Naive thymus-derived CD4-positive, alpha-beta T cell (primary cell): ENCODE measurements at places on chromosomes 5 and 9.

DNA sequence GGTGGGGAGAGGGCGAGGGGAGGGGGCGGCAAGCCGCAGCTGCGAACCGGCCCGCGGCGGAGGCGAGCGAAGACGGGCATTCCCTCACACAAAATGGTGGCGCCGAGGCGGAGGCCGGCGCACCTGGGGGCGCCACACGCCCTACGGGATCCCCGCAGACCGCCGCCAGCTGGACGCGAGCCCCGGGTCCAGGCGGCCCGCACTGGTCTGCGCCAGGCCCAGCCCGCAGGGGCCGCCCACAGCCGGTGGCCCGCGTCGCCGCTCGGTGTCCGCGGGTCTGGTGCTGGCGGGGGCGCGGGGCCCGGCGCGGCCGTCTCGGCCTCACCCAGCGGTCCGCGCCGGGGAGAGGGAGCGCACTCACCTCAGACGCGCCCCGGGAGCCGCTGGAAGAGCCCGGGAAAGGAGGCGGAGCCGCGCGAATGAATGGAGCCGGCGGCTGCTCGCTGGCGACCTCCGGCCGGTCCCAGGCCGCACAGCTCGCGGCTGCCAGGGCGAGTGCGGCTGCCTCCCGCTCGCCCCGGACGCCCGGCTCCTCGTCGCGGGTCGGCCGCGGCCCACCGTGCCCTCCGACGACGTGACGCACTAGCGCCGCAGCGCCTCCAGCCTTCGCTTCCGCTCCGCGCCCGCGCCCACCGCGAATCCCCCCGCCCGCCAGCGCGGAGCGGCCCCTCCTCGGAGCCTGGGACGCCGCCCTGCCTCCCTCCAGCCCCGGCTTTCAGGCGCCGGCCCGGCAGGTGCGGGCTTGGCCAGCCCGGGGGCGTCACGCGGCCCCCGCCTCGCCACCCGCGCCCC lies at the start of gene FAM169A:
Gene FAM169A, minus strand, starts transcription at position 584 of the 792 bp plus-strand sequence. CDS start 24,711 bp downstream, outside the sequence.
- peak; percentile 69 for DNase-seq

- DNase-seq: no peak
Measured at GRCh38 chr5:147179562-147180147, 55.2 kb upstream of the STK32A start.

- DNase-seq: no peak
Measured at GRCh38 chr5:154370119-154370518, 75.7 kb upstream of the SAP30L start.

GRCh38 chr9:93642961-93643360 lies 66.6 kb downstream of the PHF2 start:
- no peak for DNase-seq

DNA sequence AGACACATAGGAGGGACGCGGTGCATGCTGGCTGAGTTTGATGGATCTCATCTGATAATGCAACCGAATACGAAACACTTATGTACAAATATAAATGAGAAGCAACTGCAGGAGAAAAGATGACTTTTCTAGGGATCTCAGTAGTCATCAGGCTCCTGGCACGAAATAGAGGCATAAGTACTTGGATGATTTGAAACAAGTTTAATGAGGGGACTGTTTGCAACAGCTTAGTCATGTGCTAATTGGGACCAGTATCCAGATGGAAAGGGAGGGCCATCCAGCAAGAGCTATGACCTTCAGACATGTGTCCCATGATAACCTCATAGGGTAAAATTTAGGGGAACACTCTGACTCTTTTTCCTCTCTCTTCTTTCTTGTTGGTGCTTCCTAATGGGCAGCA lies 123.0 kb downstream of the EGFLAM start:
- DNase-seq: no peak

DNA sequence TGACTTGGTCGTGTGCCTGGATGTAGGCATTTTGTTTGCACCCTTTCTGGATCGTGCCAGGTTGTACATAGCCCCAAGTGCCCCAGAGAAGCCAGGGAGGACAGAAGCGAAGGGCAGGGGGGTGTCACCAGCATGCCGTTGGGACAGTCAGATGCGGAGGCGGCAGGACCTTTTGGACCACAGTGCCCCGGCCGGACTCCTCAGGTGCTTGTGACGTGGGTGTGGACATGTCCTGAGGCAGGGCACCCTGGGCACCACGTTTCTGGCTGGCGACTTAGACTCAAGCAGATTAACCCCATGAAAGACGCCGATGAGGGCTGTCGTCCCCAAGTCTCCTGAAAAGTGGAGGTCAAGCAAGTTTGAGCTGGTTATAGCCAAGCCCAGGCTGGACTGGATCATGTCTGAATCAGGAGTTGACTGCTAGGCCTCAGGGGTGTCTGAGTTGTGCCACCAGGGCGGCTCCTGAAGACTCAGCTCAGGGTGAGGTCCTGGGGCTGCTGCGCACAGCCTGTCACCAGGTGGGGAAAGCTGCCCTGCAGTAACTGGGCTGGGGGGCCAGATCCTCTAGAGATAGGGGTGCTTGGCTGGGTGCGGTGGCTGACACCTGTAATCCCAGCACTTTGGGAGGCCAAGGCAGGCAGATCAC lies 42.0 kb downstream of the HABP4 start:
- DNase-seq: no peak

DNA sequence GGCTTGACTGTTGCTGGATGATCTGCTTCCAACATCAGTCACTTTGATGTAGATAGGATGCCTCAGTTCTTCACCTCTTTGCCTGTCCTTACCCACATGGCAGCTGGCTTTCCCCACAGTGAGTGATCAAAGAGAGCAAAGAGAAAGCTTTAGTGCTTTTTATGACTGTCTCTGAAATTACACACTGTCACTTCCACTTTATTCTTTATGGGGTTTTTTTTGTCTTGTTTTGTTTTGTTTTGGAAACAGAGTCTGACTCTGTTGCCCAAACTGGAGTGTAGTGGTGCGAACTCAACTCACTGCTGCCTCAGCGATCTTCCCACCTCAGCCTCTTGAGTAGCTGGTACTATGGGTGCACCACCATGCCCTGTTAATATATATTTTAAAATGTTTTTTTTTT lies 32.4 kb upstream of the C5orf24 start:
- no peak for DNase-seq

GRCh38 chr5:133458435-133458834 lies 153.9 kb downstream of the FSTL4 start:
- DNase-seq: no peak

GRCh38 chr5:179114756-179115155 lies 54.6 kb downstream of the ZNF354C start:
- no peak for DNase-seq

DNA sequence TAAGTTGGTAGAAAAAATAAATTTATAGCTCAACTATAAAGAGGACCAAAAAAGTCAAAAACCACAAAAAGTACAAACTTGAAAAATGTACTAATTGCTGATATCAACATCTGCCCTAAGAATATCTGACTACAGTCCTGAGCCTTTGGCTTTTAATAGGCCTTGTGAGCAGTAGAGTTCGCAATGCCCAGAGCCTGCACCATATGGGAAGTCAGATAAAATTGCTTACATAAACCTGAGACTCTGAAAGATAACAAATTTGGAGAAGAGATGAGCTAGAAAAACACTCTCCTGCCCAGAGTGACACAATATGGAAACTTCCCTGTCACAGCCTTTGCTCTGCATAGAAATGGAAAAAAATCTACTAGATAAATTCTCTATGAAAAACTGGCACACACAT lies 368.0 kb upstream of the GRIN3A start:
- DNase-seq: no peak

DNA sequence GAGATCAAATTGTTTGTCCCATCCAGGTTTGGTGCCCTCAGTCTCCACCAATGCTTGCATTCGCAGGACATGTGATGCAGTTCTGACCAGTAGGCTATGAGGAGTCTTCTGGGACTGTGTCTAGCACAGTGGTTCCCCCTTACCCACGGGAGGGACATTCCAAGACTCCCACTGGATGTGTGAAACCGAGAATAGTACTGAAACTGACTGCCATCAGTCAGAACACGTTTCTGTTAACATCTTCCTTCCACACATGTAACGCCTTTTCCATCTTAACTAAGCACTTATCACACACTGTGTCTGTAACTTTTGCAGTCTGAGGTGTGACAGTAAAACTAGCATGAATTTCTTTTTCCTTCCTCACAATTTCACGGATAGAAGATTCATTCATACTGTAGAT lies 74.7 kb downstream of the PTTG1 start:
- DNase-seq: no peak

GRCh38 chr5:137901011-137901817 lies 12.0 kb downstream of the PKD2L2 start:
- no peak for DNase-seq

DNA sequence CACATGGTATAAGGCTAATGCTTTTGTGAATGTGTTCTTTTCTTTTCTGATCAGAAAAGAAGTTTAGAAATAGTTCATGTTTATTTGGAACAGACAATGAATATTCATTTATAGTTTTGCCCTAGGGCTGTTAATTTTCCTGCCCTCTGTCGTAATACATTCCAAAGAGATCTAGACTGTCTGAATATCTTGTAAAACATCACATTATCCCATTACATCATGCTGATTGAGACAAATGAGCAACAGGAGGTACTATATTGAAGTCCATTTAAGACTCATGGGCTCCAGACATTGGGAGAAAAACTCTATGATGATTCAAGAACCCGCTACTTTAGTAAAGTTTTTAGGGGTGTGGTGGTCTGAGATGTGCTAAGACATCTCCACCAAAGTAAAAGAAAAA lies 121.2 kb upstream of the MAP1B start:
- DNase-seq: no peak

GRCh38 chr5:5688194-5688924 lies 265.9 kb downstream of the ICE1 start:
- DNase-seq: no peak

DNA sequence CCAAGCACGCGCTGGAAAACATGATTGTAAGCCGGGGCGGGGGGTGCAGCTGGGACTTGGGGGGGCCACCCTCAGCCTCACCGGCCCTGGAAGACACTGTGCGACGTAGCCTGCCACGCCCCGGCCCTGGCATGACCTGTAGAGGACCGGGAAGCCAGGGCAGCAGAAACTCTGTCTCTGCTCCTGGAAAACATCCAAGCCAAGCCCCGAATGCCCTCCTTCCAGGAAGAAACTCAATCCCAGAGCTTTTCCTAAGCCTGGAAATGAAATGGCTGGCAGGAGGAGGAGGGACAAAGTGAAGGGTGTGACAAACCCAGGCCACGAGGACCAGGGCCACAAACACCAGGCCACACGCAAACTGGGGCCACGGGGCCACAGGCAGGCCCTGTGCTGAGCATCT lies 55.4 kb downstream of the KCNT1 start:
- DNase-seq: no peak

GRCh38 chr5:143052967-143053682 lies 282.9 kb downstream of the ARHGAP26 start:
- DNase-seq: no peak

GRCh38 chr5:81450940-81451339 lies 57.0 kb upstream of the ACOT12 start:
- no peak for DNase-seq

DNA sequence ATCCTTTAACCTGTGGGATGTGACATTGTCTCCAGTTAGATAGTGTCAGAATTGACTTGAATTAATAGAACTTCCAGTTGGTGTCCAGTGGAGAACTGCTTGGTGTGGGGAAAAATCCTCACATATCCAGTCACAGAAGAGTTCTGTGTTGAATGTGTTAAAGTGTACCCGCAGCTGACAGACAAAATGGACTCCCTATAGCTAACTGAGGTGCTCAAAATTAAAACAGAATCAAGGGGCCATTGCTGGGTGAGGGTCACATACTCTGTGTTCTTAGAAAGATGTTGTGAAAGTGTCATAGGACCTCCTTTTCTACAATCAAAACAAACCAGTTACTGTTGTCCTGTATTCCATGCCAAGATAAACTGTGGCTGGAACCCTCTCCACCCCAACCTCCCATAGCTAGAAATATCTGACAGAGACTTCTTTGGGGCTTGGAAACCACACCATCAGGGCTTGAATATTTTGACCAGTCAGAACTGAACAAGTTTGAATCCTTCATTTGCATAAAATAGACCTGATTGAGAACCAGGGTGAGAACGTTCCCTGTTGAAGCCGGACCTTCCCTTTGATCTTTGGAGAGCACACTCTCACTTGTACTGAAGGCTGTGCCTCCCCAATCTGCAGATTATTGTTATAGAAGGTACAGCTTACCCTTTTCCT lies 164.0 kb upstream of the ZNF608 start:
- DNase-seq: no peak

- DNase-seq: no peak
Measured at GRCh38 chr9:2634153-2634552, 12.6 kb downstream of the VLDLR start.

DNA sequence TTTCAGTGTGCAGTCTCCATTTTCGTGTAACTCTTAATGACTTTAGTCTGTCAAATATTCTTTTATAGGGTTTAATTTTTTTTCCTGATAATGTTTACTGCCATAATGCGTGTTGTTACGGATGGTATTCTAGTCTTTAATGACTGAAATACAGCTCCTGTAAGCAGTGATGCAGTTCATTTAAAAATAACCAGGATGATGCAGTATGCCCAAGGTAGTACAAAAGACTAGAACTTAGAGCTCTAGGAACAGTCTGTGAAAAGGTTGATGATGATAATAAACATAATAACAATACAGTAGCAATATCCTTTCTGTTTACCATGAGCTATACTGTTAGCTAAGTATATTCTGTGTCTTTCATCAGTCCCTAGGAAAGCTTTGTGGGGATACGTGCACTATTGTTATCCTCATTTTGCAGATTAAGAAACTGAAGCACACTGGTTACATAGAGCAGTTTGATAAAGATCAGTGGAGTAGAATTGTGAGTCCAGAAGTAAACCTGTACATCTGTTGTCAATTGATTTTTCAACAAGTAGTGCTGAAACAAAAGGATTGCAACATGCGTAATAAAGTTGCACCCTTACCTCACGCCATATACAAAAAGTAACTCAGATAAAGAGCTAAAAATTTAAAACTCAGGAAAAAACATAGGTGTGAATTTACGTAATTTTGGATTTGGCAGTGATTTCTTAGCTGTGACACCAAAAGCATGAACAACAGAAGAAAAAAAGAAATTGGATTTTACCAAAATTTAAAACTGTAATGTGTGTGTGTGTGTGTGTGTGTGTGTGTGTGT lies 64.5 kb downstream of the MTREX start:
- no peak for DNase-seq

DNA sequence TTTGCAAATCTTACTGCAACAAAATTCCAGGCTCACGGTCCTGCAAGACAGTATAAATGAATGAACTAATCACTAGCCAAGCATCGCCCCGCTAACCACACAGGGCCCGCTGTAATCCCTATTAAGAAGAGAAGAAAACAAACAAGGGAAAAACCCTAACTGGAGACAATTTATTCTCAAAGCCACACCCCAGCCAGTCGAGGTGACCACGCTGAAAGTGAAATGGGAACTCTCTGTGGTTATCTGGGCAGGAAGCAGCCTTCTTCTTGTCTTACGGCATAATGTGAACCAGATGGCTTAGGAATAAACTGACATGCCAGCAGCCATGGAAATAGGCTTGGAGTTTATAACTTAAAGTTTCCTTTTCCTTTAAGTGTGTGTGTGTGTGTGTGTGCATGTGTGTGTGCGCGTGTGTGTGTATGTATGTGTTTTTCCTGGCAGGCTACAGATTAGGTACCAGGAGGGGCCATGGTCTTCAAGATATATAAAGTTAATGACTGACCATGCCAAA lies 120.2 kb downstream of the SEMA6A start:
- no peak for DNase-seq

- DNase-seq: no peak
Measured at GRCh38 chr9:20980832-20981455, 50.5 kb downstream of the HACD4 start.
